ENCODE measurements at places on chromosomes 12 and 14.
A peak's percentile ranks its signal among the peaks of the same experiment; 100 is the strongest.

GRCh38 chr14:104549536-104550339, 29.8 kb upstream of the C14orf180 start:
- no peaks in the 10 kb centered on the region for H3K27me3 ChIP-seq
- H3K27ac ChIP-seq: no peak overlapping the region
- no peak for DNase-seq

DNA sequence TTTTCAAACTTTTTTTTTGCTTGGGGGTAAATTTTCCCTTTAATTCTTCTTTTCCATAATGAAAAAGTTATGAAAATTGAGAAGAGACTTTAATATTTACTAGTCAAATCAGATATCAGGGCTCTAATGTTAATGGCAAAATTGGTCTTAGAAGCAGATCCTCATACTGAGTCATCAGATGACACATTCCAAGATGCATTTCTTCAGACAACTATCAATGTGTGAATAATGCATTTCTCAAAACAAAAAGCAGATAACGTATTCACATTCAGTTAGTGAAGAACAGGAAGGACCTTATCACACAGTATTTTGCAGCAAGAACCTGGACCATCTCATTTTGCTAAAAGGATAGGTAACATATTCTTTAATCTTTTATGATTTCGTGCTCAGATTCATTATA, 130.7 kb downstream of the GPHN start:
- H3K27me3 ChIP-seq: no peaks in the 10 kb centered on the region
- no peak overlapping the region for H3K27ac ChIP-seq
- no peak overlapping the region for H3K4me3 ChIP-seq
- no peak for DNase-seq

GRCh38 chr14:23013054-23013748, 3.3 kb upstream of the C14orf93 start:
- DNase-seq: no peak
- H3K4me1 ChIP-seq: peaks cover 19% of the 10 kb centered on the region
- H3K27me3 ChIP-seq: no peaks in the 10 kb centered on the region
- H3K36me3 ChIP-seq: no peaks in the 10 kb centered on the region
- H3K4me3 ChIP-seq: no peak overlapping the region

- peaks cover 22% of the 10 kb centered on the region for H3K36me3 ChIP-seq
- H3K27ac ChIP-seq: peak overlapping the region; percentile 97
- H3K4me1 ChIP-seq: peaks cover 34% of the 10 kb centered on the region
- H3K4me3 ChIP-seq: peak overlapping the region; percentile 98
These were observed 717 bp downstream of the PPHLN1 start for GRCh38 chr12:42326541-42327226.

- peaks cover 30% of the 10 kb centered on the region for H3K36me3 ChIP-seq
- H3K4me1 ChIP-seq: peaks cover 5% of the 10 kb centered on the region
- no peaks in the 10 kb centered on the region for H3K27me3 ChIP-seq
- DNase-seq: no peak
These were observed 15.3 kb downstream of the GPR132 start for GRCh38 chr14:105049753-105050550.

- H3K27ac ChIP-seq: no peak overlapping the region
- no peaks in the 10 kb centered on the region for H3K36me3 ChIP-seq
- H3K4me3 ChIP-seq: no peak overlapping the region
- H3K4me1 ChIP-seq: no peaks in the 10 kb centered on the region
- DNase-seq: no peak
- H3K27me3 ChIP-seq: no peaks in the 10 kb centered on the region
These were observed 225.3 kb downstream of the CNTN1 start for GRCh38 chr12:40917561-40917960.

- H3K27me3 ChIP-seq: no peaks in the 10 kb centered on the region
- peaks cover 44% of the 10 kb centered on the region for H3K36me3 ChIP-seq
- no peak overlapping the region for H3K27ac ChIP-seq
- no peak for DNase-seq
- no peaks in the 10 kb centered on the region for H3K4me1 ChIP-seq
These were observed 15.8 kb upstream of the NPFF start for GRCh38 chr12:53523131-53523530.

- H3K27ac ChIP-seq: no peak overlapping the region
- H3K4me3 ChIP-seq: no peak overlapping the region
- no peaks in the 10 kb centered on the region for H3K4me1 ChIP-seq
- peaks cover 9% of the 10 kb centered on the region for H3K27me3 ChIP-seq
- no peaks in the 10 kb centered on the region for H3K36me3 ChIP-seq
- DNase-seq: no peak
These were observed 9.1 kb downstream of the NTF3 start for GRCh38 chr12:5440978-5441377.

GRCh38 chr14:47675466-47676314, at the start of gene MDGA2:
MDGA2 (minus strand) TSS chr14:47675605.
- peaks cover 37% of the 10 kb centered on the region for H3K27me3 ChIP-seq
- H3K36me3 ChIP-seq: no peaks in the 10 kb centered on the region
- no peak for DNase-seq
- no peak within 1 kb of the TSS for H3K27ac ChIP-seq
- H3K4me1 ChIP-seq: no peaks in the 10 kb centered on the region

DNA sequence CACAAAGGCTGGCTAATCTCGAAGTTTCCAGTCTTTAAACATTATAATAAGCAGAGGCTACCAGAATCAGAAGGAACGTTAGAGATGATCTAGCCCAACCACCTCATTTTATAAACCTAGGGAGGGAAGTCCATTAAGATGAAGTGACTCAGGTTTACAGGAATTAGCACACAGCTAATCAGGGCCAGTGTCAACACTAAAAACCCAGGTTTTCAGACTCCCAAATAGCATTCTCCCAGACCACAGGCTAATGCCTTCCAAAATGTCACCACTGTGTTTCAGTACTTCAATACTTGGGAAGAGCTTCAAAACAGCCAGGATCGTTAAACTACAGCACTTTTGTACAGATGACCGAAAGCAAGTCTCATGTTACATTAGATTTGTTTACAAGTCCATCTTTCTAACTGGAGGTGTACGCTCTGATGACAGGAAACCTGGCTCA, 89.2 kb downstream of the FOXN3 start:
- no peak overlapping the region for H3K27ac ChIP-seq
- peaks cover 43% of the 10 kb centered on the region for H3K4me1 ChIP-seq
- no peak overlapping the region for H3K4me3 ChIP-seq
- no peaks in the 10 kb centered on the region for H3K27me3 ChIP-seq
- DNase-seq: no peak

DNA sequence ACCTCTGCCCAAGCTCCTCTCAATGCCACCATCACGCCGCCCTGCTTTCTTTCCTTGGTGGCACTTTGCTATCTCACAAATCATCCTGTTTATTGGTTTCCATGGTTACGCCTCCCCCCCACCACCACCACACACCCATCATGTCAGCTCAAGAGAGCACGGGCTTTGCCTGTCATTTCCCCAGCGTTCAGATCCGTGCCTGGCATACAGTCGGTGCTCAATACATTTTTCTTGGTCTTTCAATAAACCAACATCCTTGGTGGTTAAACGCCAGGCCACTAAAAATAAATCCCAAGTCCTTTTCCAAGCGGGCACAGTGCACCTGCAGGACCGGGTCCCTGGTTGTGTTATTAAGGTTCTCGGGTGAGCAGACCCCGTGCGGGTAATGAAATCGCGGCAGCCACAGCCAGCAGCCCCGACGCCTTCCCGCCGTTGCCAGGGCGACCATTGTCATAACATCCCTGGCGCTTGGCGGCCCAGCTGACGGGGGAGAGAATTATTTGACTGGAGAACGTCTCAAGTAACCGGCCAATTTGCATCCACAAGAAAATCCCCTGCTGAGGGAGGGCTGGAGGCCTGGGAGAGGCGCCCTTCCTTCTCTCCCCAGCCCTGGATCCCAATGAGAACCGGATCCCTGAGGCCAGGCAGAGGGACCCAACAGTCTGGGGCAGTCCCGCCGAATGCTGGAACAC, 92.9 kb downstream of the KSR2 start:
- H3K27me3 ChIP-seq: peaks cover 18% of the 10 kb centered on the region
- no peak overlapping the region for H3K4me3 ChIP-seq
- H3K4me1 ChIP-seq: peaks cover 4% of the 10 kb centered on the region
- no peak for DNase-seq
- no peaks in the 10 kb centered on the region for H3K36me3 ChIP-seq

DNA sequence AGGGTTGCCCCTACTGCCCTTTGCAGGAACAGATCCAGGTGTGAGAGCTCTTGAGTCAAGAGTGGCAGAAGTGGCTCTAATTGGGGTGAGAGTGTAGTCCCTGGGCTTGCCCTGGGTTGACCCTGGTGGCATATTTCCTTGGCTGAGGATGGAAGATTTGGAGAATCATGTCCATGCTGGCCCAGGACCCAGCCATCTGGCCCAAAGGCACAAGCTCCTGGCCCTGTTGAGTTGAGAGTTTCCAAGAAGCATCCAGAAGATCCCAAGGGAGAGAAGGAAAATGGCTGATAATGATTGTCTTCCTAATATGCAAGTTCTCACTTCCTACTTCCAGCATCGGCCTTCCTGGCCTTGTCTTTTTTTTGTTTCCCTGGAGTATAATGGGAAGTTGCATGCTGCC, 55.5 kb upstream of the SRSF5 start:
- no peak overlapping the region for H3K4me3 ChIP-seq
- no peaks in the 10 kb centered on the region for H3K27me3 ChIP-seq
- H3K4me1 ChIP-seq: peaks cover 57% of the 10 kb centered on the region
- DNase-seq: no peak
- H3K27ac ChIP-seq: peak overlapping the region; percentile 64

DNA sequence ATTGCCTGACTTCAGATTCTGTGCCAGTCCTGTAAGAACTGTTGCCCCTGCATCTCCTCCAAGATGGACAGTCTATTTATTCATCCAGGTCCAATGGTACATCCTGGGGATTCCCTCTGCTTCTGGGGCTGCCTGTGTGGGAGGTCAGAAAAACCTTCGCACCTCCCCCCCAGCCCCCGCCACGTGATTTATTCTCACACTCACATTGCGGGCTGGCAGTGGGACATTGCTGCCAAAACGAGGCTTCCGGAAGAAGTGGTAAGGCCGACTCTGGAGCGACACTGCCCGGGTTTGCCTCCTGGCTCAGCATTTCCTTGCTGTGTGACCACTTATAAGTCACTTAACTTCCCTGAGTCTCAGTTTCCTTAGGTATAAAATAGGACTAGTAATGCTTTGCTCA, 5.9 kb upstream of the RTL1 start:
- H3K4me1 ChIP-seq: no peaks in the 10 kb centered on the region
- H3K4me3 ChIP-seq: no peak overlapping the region
- peaks cover 11% of the 10 kb centered on the region for H3K27me3 ChIP-seq
- DNase-seq: no peak
- no peak overlapping the region for H3K27ac ChIP-seq

- H3K36me3 ChIP-seq: no peaks in the 10 kb centered on the region
- no peaks in the 10 kb centered on the region for H3K27me3 ChIP-seq
- no peak for DNase-seq
- no peak overlapping the region for H3K4me3 ChIP-seq
- no peaks in the 10 kb centered on the region for H3K4me1 ChIP-seq
These were observed 182.1 kb downstream of the PAWR start for GRCh38 chr12:79508622-79509021.

Measured in activated T-helper 2 cell treated with anti-CD3 and anti-CD28 coated beads, Interferon-gamma antibody, Interleukin-2, Interleukin-4, amounts not matched to agents 10 μg/mL and 5 μg/mL and 100 μg/mL, durations not matched to agents 14 hours and 24 hours and 36 hours (primary cell).